ENCODE measurements at places on chromosomes 2 and 18.

GRCh38 chr2:160918906-160919503, 241.2 kb upstream of the TANK start:
- DNase-seq = no peak

DNA sequence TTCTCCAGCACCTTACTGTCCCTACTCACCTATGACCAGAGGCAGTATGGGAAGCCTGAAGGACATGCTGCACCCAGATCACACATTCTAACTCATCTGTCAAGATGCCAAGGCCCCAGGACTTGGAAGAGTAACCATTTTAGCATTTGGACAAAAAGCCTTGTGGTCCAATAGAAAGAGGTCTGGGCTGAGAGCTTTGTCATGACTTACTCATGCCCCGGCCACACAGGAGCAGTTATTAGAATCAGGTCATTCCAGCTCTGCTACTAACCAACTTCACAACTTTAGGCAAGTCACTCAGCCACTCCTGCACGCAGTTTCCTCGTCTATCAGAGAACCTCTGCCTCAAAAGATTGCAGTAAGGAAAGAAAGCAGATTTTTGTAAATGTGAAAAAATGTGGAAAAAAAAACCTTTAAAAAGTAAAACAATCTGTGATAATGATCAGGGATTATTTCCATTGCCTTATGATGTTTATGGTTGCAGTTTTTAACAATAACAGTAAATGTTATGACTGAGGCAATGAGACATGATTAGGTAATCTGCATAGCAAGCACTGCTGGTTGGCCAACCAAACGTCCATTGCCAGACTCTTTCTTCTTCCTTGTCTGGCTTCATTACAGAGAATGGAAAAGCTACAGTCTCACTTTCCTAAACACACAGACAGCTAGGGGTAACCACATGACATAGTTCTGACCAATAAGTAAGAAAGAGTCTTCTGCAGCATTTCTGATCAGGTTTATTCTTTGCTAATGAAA, 255.4 kb upstream of the CHAC2 start:
- DNase-seq = no peak

- no peak for DNase-seq
Observed at GRCh38 chr2:71070294-71071093, 2.0 kb downstream of the NAGK start.

DNA sequence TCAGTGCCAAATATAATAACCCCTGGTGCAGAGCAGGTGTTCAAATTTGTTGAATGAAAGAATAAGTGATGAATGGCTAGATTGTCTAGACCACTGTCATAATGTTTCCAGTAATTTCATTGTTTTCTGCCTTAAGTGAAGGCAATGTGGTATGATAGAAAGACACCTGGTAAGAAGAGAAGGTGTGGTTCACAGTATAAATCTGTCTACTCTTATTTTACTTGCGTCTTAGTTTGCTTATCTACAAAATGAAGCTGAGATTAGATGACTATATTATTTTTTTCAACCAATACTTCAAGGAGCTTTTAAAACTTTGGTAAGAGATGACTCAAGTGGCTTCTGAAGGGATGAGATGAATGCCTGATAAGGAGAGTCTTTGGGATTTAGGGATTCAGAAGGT, 788.4 kb downstream of the EPHA4 start:
- no peak for DNase-seq

- no peak for DNase-seq
Observed at GRCh38 chr2:179253226-179253625, 11.4 kb downstream of the SESTD1 start.

GRCh38 chr18:44516450-44516849, 164.2 kb upstream of the SETBP1 start:
- DNase-seq = no peak

DNA sequence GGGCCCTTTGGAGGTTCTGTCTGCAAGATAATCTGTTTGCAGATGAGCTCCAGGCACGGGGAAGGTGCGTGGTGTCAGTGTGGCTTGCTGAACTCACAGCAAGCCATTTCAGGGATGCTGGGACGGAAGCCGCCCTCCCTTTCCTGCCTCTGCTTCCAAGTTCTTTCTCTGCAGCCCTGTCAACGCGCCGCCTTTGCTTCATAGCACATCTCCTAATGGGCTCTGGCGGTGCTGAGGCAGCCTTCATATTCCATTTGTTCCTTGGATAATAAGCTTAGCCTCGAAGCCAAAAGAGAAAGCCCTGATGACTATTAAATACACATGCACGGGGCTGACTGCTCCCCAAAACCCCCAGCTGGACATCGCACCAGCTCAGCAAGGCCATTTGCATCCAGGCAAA, 81.7 kb upstream of the TAF1B start:
- no peak for DNase-seq

DNA sequence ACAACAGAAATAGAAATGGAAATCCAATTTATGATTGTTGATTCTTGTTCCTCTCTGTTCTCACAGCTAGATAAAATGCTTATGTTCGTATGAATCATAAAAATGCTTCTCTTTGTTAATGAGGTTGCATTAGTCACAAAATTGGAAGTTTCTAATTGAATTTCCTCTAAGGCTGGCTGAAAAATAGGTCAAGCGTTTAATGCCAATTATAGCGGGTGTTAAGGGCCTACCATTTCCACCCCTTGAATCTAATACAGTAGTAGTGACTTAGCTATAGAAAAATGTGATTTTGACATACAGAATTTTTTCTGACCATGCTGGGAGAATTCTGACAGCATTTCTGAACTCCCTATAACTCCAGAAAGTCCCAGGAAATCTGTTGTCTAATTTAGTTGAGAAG, 107.1 kb downstream of the TTN start:
- no peak for DNase-seq

- no peak for DNase-seq
Observed at GRCh38 chr2:194003911-194004310, 1653.1 kb upstream of the SLC39A10 start.

GRCh38 chr2:105378276-105378840, 20.5 kb downstream of the FHL2 start:
- DNase-seq = no peak

DNA sequence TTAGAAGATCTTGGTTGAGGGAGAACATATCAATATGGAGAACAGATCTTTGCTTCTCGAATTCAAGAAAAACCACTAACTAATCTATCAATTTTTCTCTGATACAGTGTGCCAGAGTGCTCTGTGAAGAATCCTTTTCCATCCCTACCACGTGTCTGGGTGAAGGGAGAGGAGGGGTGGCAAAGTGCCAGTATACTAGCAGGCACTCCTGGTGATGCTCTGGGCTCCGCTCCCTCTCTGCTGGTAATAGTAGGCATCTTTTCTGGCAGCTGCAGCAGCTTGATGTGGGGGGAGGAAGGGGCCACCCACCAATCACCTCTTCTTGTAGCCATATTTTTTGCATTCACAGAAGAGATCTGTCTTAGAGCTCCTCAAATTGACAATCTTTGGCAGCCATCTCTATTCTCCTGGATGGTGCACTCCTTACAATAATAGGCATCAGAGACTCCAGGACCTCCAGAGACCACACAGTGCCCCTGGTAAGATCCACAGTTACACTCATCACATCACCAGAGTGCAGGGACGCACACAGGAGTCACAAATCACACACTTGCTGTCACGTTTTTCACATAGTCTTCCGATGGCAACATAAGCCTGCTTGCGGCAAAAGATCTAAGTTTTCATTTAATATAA, 15.7 kb downstream of the STK39 start:
- no peak for DNase-seq

- DNase-seq = no peak
Observed at GRCh38 chr2:99789849-99790248, 300.0 kb upstream of the REV1 start.

DNA sequence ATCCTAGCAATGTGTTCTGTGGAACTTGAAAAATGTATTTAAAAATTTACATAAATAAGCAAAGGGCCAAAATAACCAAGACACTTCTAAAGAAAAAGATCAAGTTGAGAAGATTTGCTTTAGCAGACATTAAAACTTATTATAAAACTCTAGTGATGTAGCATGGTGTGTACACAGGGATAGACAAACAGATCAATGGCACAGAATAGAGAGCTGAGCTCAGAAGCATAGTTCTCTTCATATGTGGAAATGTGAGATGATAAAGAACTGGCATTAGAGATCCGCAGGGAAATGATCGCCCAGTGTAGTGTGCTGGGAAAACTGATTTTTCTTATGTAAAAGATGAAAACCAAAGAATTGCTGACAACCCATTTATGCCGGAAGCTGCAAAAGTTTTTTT, 39.4 kb downstream of the SERPINB8 start:
- no peak for DNase-seq

GRCh38 chr18:36931106-36931505, 102.2 kb downstream of the KIAA1328 start:
- no peak for DNase-seq

DNA sequence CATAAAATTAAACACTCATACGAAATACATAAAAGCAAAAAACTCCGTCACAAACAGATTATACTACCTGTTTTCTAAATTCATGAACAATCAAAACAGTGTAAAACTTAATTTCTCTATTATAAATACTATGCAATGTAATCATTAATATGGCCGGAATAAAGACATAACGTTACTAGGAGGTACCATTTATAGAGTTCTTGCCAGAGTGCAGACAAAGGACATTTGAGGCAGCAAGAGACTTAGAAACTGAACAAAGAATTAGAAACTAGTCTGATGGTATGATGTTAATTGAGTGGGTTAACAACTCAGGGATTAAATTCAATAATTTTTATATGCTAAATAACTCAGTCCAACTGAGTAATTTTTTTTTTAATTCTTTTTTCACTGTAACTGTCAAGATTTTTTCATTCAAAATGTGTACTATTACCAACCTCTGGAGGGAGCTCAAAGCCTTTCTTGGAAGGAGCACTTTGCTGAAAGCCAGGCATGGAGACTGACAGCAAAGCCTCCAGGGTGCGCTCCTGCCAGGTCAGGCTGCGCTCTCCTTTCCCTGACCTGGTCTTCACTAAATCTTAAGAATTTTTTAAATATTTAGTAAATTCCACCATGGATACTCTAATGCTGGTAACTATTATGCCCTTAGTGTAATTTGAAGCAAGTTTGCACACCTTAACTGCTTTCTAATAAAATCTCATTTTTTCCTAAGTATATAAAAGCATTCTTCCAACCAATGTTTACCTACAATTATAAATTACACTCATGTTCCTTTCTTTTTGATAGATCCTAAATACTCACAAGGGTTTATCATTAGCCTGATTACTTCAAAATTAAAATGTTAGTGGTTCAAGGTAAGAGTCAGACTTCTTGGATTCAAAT, 34.1 kb downstream of the WDR35 start:
- DNase-seq = no peak

- DNase-seq = no peak
Observed at GRCh38 chr18:68448736-68449135, 266.2 kb downstream of the TMX3 start.

DNA sequence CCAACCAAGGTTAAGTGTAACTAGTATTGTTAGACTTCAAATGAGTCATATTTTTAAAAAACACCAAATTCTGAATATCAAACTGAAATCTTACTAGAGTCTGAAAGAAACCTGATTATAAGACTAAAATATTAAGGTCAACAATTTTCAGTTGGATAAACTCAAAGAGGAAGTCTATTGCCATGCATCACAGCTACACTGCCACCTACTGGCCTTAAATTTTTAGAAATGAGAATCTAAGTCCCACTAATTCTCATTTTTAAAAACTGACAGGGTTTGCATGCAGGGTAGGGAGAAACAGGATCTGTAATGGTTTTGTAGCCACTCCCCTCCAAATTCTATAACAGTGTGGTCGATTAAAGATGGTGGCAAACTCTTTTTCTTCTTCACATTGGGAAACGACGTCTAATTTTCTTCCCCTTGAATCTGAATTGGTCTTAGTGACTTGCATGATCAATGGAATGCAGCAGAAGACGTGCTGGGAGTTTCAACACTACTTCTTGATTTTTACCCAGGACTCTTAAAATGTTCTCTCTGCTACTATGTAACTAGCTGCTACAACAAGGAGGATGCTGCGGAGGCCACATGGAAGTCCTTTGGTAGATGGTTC, 176.1 kb upstream of the SESTD1 start:
- no peak for DNase-seq

- no peak for DNase-seq
Observed at GRCh38 chr2:159091976-159092375, 123.5 kb downstream of the TANC1 start.

DNA sequence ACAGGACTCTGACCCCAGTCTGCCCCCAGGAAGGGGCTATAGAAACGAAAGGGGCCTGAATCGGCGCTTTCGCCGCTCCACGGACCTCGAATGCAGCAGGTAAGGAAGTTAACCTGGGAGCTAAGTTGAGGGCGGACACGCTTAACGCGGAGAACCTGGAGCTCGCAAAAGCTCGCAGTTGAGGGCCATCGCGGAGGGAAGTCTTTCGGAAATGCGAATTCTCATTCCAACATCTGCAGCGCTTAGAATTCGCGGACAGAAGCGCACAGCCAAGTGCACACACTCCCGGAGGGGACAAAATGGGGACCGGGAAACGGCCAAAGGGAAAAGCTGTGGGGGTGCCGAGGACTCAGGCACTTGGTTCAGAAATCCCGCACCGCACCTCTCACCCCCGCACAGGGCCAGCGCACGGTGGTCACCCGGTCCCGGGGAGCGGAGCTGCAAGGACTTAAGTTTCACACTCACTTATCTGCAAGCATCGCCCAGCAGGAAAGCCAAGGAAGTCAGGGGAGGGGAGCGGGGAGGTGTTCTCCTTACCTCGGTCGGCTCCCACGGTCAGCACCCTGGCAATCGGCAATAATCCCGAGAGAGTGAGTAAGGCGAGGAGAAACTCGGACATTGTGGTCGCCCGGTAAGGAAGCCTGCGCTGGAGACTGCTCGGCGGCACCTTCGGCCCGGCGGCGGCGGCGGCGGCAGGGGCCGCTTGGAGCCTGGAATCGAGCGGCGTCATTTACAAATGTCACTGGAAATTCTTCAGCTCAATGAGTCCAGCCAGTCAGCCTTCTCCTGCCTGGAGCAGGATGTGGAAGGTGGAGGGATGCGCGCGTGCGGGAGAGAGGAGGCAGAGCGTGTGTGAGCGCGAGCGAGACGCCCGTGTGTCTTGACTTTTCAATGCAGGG, 456 bp downstream of the LRP1B start:
- no peak for DNase-seq
